ENCODE measurements at places on chromosomes 2 and 18.

GRCh38 chr18:32889615-32890593 lies 117.1 kb upstream of the KLHL14 start:
- DNase-seq = no peak

DNA sequence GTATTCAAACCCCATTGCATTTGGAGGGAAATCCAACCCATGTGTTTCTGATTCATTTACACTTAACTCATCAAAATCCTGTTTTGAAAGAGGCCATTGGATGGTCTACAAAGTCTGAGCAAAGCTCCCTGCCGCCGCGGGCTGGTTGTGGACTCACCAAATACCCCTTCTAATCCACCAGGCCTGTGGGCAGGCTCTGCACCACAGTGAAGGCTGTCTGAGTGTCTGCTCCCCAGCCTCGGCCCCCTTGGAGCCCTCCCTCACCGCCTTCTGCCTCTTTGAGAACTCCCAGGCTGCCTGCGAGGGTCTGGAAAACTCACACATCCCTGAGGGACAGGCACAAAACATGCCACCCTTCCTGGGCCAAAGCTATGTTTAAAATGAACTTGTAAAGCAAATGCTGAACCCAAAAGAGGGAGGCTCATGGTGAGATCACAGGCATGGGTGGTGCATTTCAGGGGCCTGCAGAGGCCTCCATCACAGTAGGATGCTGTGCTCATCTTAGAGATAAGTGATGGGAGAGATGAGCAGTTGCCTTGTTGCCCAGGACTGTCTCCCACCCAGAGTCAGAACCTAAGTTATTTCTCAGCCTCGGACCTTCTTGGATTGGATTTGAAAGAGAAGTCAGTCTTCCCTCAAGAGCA lies 225.0 kb downstream of the CYP26B1 start:
- DNase-seq = no peak

- no peak for DNase-seq
These were observed 7.0 kb downstream of the SLC35F6 start for GRCh38 chr2:26770986-26771586.

DNA sequence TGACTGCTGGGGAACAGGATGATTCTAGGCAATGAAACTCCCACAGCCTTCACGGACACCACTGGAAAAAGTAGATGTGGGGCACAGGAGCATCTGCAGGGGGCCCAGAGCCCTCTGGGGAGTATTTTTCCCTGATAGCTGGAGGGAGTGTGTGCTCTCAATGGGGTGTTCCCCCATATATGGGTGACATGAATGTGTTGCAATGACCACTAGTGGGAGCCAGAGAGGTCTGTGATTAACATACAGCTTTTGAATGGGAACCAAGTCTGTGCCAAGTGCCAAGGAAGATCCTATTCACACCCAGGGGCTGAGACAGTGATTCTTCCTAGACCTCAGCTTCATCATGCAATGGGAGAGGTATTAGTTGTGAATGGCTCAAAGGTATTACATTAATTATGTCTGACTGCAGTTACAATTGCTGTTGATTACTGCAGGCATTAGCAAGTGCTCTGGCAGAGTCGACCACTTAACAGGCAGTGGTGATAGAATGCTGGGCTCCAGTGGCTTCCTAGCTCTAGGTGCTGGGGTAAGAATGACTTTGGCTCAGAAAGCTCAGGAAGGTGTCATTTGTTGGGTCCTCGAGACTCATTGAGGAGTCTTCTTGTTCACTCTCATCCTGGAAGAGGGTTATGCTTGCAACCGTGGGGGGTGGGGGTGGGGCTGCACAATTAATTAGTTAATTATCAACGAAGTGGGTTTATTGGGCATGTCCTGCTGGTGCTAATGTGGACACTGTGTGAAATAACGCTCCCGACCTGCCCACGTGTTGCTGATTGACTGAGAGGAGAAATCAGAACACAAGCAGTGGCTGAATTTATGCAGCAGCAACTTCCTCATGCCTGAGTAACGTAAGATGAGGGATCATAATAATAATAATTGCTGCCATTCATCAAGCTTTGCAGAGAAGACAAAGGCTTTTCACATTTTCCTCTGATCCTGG lies 194.1 kb downstream of the CLIP4 start:
- peak; percentile 79 for DNase-seq

- DNase-seq = peak; percentile 32
These were observed 59.8 kb downstream of the MEIS1 start for GRCh38 chr2:66494708-66495107.

- no peak for DNase-seq
These were observed 766.4 kb upstream of the ID2 start for GRCh38 chr2:7915302-7916091.

DNA sequence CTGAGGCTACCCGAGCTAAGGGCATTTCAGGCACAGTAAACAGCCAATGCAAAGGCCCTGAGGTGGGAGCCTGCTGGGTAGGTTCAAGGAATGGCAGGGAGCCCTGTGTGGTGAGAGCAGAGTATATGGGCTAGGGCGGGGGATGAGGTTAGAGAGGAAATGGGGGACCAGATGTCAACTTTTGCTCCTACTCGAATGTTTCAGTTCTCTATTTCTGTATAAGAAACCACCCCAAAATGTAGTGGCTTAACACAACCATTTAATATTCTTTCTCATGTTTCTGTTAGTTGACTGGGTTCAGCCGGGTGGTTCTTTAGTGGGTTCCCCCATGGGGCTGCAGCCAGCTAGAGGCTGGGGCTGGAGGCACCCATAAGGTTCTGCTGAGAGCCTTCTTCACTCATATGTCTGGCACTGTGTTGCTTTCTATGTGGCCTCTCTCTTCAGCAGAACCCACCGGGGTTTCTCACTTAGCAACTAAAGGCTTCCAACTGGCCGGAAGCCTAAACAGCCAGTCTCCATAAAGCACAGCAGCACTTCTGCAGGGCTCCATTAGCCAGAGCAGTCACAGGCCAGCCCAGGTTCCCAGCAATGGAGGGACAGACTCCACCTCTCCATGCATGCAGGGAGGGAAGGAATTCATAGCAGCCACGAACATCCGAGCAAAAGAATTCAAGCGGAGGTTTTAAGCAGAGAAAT lies 5.6 kb upstream of the ATOH8 start:
- peak; percentile 47 for DNase-seq

- no peak for DNase-seq
These were observed 91.7 kb upstream of the MCFD2 start for GRCh38 chr2:47007223-47007825.

DNA sequence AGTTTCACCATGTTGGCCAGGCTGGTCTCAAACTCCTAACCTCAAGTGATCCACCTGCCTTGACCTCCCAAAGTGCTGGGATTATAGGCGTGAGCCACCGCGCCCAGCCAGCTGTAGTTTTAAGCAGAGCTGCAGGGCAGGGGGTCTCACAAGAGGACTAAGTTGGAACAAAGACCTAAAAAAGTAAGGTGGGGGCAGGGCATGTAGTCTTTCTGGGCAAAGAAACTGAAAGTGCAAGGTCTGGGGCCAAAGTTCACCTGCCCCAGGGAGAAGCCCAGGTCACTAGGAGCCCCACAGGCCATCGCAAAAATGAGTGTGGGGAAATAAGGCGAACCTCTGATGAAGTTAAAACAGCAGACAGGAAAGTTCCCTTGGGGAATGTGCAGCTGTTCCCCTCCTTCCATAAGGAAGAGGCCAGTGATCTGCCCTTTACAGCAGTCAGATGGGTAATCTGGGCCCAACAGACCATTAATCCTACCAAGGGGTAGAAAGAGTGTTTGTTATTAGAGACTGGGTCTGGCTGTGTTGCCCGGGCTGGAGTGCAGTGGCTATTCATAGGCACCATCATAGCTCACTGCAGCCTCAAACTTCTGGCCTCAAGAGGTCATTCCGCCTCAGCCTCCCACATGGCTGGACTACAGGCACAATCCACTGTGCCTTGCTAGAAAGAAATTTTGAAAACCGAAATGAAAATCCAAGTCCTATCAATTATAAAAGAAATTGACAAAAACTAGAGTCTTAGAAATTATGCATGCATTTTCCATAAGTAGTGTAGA lies 2.8 kb downstream of the SCLY start:
- DNase-seq = no peak

DNA sequence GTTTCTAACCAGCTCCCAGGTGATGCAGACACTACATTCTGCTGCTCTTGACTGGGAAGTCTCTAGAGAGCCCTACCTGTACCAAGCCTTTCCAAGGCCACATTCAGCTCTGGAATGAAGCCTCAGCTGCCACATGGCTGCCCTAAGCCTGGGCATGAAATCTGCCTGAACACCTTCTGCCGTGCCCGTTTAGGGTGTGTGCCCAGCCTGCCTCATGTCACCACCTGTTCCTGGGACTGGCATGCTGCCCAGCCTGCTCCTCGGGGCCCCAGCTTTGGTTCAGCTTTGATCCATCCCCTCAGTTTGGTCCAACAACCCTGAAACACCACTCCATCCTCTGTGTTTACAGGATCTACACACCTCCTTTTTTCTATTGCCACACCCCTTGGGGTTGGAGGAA lies 210.9 kb downstream of the L3MBTL4 start:
- DNase-seq = no peak

DNA sequence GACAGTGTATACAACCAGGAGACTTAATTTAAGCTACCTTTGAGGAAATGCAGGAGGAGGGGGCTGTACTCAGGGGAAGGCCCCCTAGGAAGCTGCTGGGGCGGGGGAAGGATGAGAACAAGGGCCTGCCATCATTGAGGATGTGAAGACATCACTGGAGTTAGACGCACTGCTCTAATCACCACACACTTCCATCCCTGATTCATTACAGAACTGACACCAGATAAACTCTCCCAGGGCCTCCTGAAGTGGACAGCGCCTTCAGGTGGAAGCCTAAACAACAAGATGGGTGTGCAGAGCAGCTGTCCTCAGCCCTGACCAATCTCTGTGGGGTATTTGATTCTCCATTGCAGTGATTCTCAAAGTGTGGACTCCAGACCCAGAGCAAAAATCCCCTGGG lies 30.6 kb upstream of the SLC35G4 start:
- no peak for DNase-seq

- peak; percentile 65 for DNase-seq
These were observed 90.3 kb downstream of the SP3 start for GRCh38 chr2:173874894-173875237.

GRCh38 chr18:79735071-79735980 lies 55.7 kb downstream of the CTDP1 start:
- no peak for DNase-seq

DNA sequence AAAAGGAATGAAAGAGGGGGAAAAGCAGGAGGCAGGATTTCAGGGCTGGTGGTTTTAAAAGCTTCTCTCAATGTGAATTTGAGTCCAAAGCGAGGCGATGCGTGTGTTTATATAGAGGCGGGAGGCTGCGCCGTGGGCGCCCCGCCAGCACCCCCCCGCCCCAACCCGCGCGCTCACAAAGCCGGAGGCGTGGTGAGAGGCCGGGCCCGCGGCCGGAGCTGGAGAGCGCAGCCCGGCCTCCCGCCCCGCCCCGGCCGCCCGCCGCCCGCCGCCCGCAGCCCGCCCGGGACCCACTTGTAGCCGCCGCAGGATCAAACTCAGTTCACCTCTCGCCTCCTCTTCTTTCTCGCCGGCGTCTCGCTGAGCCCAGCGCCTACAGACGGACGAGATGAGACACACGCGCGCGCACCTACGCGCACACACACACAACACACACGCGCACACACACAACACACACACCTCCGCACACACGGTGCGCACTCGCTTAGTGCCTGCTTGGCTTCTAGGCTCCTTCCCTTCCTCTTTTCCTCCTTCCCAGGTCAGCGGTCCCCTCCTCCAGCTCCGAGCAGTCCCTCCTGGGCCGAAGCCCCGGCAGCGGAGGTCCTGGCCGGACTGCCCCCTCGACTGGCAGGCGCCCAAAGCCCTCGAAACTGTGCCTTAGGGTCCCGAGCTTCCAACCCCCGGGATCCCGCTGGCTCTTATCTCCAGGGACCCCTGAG lies 1.3 kb upstream of the CYP26B1 start:
- DNase-seq = no peak

- DNase-seq = no peak
These were observed 68.1 kb upstream of the ITPRID2 start for GRCh38 chr2:181823405-181823804.

DNA sequence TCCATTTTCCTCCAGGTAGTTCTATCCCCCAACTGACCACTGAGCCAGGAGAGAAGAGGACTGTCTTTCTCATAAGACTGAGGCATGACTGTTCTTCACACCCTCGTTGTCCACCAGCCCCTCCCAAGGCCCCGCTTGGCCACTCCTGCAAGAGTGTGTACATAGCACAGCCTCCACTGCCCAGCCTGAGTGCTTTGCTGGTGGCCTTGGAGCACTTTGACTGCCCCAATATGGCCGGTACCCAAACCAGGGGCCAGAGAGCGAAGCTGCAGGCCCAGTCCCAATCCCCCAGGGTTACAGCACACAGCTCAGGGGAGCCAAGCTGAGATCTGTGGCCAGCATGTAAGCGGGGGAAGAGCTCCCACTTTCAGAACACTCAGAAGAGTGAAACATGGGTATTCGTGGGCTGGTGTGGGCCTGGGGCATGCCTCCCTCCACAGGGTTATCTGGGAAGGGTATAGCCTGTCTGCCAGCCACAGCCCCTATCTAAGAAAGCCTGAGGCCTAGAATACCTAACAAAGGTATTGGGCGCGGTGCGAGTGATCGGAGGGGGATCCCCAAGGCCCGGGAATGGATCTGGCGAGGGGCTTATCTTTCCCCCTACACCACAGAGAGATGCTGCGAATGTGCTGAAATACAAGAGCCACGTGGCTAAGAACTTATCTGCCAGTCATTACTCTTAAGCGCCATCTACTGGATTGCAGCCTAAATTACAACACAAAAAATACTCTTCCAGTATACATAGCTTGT lies 163.8 kb downstream of the WDPCP start:
- DNase-seq = peak; percentile 37

DNA sequence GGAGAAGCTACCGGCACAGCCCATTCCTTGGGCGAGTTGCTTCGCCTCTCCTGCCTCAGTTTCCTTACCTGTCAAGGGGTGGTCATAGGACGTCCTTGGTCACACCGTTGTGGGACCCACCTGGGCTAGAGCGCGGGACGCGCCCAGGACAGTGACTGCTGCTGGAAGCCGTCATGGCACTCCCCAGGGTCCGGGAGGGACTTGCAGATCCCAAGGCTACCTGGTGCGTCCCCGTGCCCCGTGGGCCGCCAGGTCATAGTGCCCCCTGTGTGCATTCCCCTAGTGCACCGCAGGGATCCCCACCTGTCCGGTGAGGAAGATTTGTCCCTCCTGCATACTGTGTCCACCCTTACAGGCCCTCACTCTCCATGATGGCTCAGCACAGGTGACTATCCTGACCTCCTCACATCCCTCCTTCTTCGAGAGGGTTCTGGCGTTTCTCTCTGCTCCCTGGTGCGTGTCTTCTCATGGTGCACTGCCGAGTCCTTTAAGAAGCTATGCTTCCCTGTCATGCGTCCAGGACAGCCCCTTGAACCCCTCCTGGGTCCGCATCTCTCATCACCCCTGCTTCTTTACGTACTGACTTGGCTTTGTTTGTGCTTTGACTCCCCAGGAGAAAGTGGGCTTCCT lies 886 bp upstream of the STK25 start:
- no peak for DNase-seq

All from inflammatory macrophage (primary cell).